ENCODE measurements at places on chromosomes 4 and X.

- DNase-seq, result no peak
These were observed 81.9 kb upstream of the HUWE1 start for GRCh38 chrX:53768451-53768850.

- no peak for DNase-seq
These were observed 155.8 kb upstream of the IGFBP7 start for GRCh38 chr4:57265831-57266582.

- no peak for DNase-seq
These were observed 41.9 kb downstream of the LEF1 start for GRCh38 chr4:108126806-108127205.

DNA sequence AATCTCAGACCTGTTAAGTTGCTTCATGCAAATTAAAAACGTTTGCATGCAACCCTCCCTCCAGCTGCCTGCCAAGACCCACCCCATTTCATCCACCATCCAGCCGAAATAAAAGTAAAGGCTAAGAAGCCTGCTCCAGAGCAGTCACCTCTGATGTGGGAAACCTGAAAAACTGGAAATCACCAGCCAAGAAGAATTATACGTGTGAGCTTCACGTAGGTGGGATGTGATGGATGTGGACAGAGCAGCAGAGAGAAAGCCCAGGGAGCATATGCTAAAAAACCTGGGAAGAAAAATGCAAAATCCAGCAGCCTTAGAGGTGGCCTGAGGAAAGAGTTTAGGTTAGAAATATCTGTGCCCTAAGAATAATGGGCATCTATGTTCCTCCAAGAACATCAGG, 160.6 kb upstream of the STS start:
- no peak for DNase-seq

- DNase-seq, result no peak
These were observed 59.5 kb downstream of the SLC10A7 start for GRCh38 chr4:146462251-146462650.
